Brain pericyte (primary cell): ENCODE measurements at places on chromosomes 7 and 10.

- DNase-seq, result no peak
These were observed 492.0 kb upstream of the AKR1E2 start for GRCh38 chr10:4334015-4334414.

GRCh38 chr7:104791080-104791479 is 222.9 kb upstream of the KMT2E start:
- DNase-seq, result no peak

DNA sequence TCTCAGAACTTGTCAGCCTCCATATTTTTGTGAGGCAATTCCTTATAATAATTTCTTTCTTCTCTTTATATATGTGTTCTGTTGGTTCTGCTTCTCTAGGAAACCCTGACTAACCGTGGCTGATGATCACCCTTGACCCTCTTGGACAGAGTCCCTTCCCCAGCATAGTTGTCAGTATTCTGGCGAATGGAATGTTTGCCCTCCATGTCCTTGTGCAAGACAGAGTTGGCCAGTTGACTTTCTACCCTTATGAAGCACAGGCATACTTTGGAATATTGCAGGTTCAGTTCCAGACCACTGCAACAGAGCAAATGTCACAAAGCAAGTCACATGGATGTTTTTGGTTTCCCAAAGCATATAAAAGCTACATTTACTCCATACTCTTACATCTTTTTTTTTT is 297.7 kb upstream of the SHH start:
- no peak for DNase-seq

DNA sequence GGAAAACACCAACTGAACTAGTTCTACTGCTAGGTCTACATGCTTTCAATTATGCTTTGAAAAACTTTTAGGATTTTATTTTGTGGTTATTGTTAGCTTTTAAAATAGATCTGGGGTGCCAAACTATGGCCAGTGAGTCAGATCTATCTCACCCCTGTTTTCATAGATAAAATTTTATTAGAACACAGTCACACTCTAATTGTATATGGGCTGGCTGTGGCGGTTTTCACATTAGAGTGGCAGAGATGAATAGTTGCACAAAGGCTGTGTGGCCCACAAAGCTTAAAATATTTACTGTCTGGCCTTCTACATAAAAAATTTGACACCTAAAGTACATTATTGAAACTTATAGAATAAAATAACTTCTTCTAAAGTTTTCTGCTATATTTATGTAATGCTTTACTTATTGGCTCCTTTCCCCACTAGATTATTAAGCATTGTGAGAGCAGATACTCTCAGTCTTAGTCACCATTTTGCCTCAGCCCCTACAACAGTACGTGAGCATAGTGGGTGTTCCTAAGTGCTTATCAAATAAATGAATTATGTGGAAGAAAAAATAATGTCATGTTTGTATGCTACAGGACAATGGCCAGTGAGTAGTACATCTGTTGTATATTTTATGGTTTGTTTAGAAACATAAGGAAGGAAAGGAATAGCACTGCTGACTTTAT is 5.4 kb upstream of the SUV39H2 start:
- DNase-seq, result no peak

- DNase-seq, result no peak
These were observed 112.4 kb upstream of the PPP2R2D start for GRCh38 chr10:131788386-131788785.

GRCh38 chr7:91343420-91343960 is 79.3 kb downstream of the FZD1 start:
- DNase-seq, result no peak

DNA sequence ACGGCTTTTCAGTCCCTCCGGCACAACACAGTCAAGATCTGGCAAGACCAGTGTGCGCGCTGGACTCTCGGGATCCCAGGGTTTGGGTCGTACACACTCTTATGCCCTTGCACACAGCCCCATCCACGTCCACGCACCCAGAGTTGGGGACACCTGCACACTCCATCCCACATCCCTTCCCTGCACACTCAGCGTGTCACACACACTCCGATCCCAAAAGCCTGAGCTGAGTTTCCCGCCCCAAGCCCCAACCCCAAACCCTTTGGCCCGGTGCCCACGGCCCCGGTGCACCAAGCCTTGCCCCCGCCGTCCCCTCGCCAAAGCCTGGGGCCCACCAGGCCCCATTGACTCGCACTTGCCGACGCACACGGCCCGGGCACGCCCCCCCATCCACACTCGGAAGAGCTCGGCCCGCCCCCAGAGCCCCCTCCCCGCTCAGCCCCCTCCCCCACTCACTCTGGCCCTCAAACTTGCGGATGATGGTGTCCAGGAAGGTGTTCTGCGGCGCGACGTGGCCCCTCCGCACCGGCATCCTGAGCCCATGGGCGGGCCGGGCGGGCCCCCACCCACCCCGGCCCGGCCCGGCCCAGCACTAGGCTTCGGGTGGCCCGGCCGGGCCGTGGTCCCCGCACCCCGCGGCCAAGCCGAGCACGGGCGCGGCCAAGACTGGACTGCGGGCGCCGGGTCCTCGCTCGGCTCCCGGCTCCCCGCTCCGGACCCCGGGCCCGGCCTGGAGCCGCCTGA is 567 bp downstream of the KCNH2 start:
- no peak for DNase-seq

DNA sequence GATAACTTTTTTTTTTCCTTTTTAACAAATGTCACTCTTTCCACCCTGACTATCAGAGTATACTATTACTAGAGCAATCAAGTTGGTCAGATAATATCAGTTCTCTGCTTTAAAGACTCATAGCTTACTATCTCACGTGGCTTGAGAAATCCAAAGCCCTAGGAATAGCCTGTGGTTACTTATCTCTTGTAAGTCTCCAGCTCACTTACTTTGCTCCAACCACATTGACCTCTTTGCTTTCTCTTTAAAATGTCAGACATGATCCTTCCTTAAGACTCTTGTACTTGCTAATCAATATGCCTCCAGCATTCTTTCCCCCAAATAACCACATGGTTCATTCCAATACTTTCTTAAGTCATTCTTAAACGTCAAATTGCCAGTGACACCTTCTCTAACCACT is 1292.2 kb downstream of the REEP3 start:
- DNase-seq, result no peak

DNA sequence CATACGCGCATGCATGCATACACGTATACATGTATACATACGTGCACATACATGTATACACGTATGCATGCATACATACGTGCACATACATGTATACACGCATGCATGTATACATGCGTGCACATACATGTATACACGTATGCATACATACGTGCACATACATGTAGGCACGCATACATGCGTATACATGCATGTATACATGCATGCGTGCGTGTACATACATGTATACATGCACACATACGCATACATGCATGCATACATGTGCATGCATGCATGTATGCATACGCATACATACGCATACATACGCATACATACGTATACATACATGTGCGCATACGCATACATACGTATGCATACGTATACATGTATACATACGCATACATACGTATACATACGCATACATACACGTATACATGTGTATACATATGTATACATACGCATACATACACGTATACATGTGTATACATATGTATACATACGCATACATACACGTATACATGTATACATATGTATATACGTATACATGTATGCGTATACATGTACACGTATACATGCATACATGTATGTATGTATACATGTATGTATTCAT is 19.0 kb upstream of the MTURN start:
- DNase-seq, result no peak

GRCh38 chr7:90839316-90839715 is 243.2 kb downstream of the CDK14 start:
- DNase-seq, result no peak

- no peak for DNase-seq
These were observed 3.4 kb upstream of the ADCY1 start for GRCh38 chr7:45570797-45571196.

DNA sequence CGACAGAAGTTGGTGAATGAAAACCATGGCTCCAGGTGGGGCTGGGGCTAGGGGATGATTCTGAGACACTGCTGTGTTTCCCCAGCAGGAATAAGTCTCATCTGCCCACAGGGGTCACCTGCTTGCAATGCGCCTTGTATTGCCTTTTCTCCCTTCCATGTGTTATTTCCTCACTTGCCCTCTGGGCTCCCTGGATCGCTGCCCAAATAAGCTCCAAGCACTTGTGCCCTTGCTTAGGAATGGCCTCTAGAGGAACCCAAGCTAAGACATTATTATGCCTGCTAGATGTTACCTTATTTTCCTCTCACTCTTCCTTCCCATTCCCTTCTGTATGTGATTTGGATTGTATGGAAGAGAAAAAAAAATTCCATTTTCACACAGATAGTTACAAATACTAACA is 24.8 kb upstream of the PLPP4 start:
- DNase-seq, result no peak

DNA sequence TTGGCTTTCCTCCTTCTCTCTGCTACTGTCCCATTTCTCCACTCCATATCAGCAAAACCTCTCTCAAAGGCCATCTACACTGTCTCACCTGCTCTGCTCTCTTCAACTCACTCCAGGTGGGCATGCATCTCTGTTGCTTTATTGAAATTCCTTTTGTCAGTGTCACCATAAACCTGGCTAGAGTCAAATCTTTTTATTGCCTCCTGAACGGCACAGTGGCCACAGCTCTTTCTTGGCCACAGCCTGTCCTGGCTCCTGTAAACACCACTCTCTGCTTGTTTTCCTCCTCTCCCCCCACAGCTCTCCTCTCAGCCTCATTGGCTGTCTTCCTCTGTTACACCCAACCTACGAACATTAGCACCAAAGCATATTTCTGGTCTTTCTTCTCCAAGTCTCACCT is 31.1 kb upstream of the TMEM273 start:
- DNase-seq, result no peak

- no peak for DNase-seq
These were observed 415.3 kb downstream of the RPS24 start for GRCh38 chr10:78448994-78449418.

DNA sequence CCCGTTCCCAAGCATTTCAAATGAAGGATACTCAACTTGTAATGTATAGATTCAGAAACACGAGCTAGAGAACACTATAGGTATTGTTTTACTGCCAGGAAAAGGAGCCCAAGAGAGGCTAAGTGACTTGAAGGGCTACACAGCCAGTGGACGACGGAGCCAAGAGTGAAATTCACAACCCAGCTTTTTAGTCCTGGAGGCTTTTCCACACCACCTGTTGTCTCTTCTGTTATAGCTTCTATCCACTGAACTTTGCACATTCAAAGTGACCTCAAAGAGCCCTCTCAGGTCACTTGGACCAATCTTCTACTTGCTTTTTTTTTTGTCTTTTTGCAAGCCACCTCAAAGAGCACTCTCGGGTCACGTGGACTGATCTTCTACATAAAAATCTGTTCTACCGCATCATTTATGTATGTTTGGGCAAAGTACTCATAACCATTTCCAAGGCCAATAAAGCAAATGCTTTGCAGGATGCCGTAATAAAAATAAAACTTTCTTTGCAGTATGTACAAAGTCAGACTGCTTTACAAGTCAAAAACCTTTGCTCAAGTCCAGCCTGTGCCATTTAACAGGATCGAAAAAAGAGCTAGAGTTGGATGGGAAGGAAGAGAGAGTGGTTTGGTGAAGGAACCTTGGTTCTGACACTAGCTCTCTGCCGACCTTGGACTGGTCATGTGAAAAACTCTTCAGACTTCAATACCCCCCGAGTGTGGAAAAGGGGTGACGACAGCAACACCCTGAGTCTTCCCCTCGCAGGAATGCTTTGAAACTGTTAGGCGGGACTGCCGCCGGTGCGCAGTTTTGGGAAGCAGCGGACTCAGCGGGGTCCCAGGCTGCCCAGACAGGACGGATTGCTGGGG is 821 bp downstream of the SLC35B4 start:
- DNase-seq, result no peak

DNA sequence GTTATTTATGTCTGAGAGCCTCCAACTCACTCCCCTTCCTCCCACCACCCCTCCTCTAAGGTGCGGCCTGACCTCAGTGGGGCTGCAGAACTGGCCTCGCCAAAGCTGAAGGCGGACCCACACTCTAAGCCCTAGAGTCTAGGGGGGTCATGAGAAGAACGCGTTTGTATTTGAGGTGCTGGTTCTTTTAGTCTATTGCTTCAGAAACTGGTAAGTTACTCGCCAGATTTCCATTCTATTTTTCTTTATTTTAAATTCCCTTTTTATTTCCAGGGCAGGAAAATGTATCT is 357.5 kb downstream of the DNAJB6 start:
- DNase-seq, result no peak

- DNase-seq, result no peak
These were observed 19.3 kb upstream of the ZNF365 start for GRCh38 chr10:62354916-62355315.

DNA sequence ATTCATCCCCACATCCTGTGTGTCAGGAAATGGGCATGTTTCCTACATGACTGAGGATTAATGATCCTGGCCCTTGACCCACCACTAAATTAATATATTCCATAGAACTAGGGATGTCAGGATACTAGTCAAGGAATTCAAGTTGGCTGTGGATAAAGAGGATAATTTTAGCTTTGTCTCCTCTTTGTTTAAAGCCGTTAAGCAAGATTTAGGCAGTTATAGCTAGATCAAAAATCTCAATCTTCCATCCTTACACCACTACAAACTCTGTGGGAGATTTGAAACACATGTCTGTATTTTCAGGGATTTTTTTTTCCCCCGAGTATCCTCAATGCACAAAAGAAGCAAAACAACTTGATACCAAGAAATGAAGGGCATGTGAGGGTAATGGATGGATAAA is 417.1 kb downstream of the MAGI2 start:
- no peak for DNase-seq

- DNase-seq, result no peak
These were observed 47.2 kb downstream of the FAM107B start for GRCh38 chr10:14727465-14727864.

GRCh38 chr10:486206-486605 is 203.3 kb downstream of the DIP2C start:
- no peak for DNase-seq

DNA sequence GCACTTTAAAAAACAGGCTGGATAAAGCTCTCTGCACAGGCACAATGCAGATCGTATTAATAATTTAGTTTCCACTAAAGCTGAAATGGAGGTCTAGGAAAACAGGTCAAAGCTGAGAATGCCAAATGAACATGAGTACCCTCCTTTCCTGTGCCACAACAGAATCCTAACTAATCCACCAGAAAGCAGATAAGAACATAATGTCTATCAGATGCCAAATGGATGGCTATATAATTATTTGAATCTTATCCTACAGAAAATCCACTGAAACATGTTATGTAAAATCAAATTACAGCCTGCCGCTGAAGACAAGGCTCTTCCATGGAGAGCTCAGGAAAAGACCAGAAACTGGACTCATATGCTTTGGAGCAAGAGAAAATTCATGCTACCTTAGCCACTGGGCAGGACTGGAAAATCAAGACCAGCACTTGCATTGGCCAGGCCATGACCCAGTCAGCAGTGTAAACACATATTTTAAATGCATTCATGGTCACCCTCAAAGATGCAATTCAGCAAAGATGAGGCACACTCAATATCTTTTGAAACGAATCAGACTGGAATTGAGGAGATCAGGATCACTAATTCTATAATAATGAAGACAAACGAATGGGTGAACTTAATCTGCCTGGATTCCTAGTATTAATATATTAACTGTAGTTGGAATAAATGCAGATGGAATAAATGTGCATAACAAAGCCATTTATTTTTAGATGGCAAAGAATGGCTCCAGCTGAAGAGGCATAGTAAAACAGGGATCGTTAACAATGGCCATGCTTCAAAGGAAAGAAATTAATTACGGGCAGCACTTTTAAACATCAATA is 13.2 kb downstream of the ANK3 start:
- no peak for DNase-seq

- DNase-seq, result no peak
These were observed 3.2 kb downstream of the SLC4A2 start for GRCh38 chr7:151062399-151063211.

GRCh38 chr10:104613406-104613805 is 27.7 kb upstream of the SORCS3 start:
- DNase-seq, result no peak

GRCh38 chr7:80895056-80895455 is 23.8 kb downstream of the SEMA3C start:
- peak; percentile 48 for DNase-seq
